ENCODE measurements at places on chromosomes 6 and 20.

- no peak for DNase-seq
Measured at GRCh38 chr20:55273149-55273548, 732.2 kb downstream of the CBLN4 start.

DNA sequence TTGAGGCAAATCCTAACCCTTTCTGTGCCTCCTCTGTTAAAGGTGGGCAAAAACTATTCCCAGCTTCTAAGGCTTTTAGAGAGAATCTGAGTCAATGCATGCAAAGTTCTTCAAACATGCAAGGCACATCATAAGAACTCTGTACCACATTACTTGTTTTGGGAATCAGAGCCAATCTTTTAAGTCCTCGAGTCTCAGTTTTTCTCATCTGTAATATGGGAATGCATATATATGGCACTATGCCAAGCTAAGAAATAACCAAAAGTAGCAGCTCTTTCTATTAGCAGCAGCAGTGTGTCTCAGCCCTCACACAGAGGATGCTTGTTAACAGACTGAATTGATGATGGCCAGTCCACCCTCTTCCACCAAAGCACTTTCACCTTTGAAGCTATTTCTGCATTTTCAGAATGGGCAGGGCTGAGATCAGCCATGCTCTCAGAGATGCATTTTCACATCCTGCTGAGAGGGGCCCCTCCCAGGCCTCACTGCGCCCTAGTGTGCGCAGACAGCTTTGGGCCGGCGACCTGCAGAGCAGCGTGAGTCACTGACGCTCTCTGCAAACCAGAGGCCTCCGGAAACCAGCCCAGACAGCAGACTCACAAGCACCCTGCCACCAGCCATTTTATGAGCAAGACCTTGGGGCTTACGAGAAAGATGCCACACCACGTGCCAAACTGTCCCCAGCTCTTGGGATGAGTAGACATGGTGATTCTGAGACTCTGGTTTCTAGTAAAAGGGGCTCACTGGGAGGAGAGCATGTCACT is 138.0 kb downstream of the NFATC2 start:
- DNase-seq, result peak; percentile 90

GRCh38 chr6:145068577-145068976 is 666.7 kb downstream of the EPM2A start:
- DNase-seq, result no peak

GRCh38 chr6:1412901-1413300 is 23.5 kb downstream of the FOXF2 start:
- DNase-seq, result no peak

GRCh38 chr6:31363811-31364210 is 6.8 kb upstream of the HLA-B start:
- DNase-seq, result no peak

DNA sequence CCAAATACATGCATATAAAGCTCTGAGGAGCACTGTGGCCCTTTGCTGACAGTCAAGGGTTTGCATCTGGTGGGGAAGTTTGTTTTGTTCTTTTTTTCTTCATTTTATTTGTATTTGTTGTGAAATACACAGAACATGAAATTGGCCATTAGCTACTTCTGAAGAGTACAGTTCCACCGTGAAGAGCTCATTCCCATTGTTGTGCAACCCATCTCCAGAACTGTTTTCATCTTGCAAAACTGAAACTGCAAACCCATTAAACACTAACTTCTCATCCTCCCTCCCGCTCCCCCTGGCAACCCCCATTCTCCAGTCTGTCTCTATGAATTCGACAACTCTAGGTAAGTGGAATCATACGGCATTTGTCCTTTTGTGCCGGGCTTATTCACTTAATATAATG is 231.3 kb downstream of the TFAP2C start:
- DNase-seq, result no peak

- DNase-seq, result no peak
Measured at GRCh38 chr6:157124485-157125254, 198.6 kb downstream of the TMEM242 start.

GRCh38 chr6:126076992-126077664 is 90.8 kb downstream of the TRMT11 start:
- DNase-seq, result no peak

- DNase-seq, result no peak
Measured at GRCh38 chr6:165597821-165598220, 65.2 kb downstream of the PDE10A start.

DNA sequence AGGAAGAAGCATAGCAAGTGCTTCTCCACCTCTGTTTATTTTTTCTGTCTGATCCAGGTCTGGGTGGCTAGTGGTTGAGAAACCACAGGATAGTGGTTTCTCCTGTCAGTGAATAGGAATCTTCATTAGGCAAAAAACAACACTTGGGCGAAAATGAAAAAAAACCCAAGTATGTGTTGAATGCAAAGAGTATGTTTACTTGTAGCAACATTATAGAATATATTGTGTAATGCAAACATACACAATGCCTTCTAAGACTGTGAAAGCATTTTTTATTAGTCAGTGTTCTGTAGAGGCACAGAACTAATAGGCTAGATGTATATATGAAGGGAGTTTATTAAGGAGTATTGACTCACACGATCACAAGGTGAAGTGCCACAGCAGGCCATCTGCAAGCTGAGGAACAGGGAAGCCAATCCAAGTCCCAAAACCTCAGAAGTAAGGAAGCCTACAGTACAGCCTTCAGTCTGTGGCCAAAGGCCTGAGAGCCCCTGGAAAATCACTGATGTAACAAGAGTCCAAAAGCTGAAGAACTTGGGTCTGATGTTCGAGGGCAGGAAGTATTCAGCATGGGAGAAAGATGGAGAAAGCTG is 111.1 kb downstream of the UST start:
- DNase-seq, result no peak

DNA sequence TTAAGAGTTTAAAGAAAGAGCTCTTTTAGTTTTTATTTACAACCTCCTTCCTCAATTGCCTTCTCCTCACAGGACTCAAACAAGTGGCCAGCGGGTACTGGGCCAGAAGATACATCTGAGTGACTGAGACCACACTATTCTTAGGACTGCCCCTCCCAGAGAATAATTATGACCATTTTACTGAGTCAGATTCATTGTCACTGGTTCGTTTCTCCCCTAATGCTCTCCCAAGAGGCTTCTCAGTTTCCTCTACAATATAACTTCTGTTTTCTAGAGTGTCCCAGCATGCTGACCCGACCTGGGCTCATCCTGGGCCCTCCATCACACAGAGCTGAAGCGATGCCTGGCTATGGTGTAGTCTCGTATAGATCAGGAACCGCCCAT is 279.9 kb downstream of the CD83 start:
- no peak for DNase-seq

DNA sequence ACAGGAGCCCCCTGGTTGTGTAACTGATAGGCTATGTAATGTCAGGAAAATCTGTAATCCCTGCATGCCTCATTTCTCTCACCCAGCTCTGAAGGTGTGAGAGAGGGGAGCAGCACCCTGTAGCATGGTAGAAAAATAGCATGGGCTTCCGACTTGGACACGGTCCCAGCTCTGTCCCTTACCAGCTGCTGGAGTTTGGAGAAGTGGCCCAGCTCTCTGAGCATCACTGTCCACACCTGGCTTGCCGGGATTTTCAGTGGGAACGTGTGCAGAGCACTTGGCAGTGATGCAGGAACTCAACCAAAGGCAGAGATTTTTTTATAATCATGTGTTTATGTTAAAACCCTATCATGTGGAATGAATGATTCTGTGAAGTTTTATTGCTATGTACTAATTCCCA is 34.6 kb downstream of the STK35 start:
- DNase-seq, result no peak

DNA sequence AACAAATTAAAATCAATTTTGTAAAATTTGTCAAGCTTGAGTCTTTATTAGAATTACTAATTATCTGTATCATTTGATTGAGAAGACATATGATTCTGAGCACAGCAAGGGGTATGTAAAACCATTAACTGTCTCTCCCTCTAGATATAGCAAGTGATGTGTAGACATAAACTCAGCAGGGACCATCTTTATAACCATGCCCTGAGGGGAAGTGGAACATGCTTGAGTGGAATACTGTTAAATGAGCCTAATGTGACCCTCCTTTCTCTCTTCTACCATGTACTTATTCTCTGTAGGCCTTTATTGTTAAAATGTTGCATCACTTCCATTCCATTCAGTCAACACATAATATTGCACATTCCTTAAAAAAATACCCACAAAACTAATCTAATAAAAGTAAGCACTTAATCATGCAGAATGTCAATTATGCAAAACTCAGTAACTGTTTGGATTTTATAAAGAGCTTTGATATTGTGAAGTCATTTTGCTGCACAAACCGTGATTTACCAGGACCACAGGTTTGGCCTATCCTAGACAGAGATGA is 896.6 kb upstream of the MANEA start:
- no peak for DNase-seq

GRCh38 chr20:24653306-24653705 is 183.9 kb downstream of the SYNDIG1 start:
- no peak for DNase-seq

DNA sequence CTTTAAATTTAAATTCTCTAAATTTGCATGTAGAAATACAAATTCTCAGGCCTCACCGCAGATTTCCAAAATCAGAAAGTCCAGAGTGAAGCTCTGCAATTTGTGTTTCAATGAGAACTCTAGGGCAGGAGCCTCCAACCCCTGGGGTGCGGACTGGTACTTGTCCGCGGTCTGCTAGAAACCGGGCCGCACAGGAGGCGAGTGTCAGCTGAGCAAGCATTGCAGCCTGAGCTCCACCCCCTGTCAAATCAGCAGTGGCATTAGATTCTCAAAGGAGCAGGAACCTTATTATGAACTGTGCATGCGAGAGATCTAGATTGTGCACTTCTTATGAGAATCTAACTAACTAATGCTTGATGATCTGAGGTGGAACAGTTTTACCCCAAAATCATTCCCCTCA is 203.0 kb upstream of the PCSK2 start:
- no peak for DNase-seq

DNA sequence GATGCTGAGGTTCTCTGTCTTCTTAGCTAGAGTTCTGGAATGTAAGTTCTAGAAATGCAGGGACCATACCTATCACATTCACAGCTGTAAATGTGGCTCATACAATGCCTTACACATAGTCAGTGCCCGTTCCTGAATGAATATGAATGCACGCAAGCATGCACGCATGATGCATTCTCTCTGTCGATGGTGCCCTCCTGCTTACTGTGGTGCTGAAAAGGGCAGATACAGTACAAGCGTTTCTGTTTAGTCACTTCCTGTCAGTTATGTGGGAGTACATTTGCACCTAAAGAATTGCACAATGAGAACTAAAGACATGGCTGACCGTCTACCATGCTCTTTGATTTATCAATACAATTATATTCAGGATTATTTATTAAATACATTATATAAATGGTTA is 152.2 kb upstream of the SOX4 start:
- peak; percentile 5 for DNase-seq

GRCh38 chr6:71534921-71535320 is 246.3 kb downstream of the OGFRL1 start:
- DNase-seq, result no peak

DNA sequence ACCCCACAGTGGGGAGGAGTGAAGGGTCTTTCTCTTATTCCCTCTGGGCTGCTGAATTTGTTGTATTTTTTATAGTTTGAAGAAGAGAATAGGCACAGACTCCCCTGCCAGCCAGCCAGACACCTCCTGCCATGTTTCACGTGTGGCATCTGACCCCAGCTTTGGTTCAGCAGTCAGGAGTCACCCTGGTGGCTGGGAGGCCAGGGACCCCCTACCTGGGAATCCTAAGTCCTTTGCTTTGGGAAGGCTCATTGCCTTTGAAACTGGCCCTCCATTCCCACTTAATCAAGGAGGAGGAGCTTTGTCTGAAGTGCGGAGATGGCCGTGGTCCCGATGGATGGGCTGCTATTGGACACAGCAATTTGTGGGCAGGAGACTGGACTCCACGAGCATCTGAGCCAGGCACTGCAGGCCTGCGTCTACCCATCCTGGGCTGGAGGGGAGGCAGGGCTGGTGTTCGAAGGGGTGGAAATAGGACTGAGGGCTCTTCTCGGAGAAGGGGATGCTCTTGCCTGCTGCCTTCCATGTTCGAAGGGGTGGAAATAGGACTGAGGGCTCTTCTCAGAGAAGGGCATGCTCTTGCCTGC is 196.1 kb downstream of the DLL1 start:
- DNase-seq, result no peak

DNA sequence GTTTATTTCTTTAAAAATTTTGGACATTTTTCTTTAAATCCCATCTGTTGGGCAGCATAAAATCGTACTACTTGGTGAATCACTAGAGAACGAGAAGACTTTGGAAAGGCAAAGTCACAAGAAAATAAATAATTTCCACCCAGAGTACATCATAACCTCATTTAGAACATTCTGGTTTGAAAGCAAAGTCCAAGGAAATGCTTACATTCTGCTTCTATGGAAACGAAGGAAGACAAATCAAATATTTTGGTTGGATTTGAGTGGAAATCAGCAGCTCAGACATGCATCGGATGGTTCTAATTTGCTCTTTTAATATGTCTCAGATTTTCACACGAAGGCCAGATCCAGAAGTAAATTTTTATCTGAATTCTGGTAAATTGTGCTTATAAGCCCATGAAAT is 60.7 kb upstream of the LTV1 start:
- no peak for DNase-seq

DNA sequence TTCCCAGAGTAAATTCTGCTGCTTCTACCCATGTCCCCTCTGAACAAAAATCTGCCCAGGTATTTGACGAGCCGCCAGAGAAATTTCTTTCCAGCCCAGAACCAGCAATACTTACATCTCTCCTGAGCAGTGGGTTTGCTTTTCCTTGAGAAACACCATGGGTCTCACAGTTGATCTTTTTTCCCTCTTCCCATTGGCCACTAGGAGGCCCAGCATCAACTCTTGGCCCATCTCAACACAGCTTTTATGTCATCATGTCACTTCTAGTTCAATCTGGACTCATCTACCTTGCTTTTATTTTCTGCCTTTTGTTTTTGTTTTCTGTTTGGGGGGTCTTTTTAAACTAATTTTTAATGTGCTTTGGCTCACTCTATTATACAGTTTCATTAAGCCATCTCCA is 18.8 kb downstream of the MAFB start:
- DNase-seq, result no peak

DNA sequence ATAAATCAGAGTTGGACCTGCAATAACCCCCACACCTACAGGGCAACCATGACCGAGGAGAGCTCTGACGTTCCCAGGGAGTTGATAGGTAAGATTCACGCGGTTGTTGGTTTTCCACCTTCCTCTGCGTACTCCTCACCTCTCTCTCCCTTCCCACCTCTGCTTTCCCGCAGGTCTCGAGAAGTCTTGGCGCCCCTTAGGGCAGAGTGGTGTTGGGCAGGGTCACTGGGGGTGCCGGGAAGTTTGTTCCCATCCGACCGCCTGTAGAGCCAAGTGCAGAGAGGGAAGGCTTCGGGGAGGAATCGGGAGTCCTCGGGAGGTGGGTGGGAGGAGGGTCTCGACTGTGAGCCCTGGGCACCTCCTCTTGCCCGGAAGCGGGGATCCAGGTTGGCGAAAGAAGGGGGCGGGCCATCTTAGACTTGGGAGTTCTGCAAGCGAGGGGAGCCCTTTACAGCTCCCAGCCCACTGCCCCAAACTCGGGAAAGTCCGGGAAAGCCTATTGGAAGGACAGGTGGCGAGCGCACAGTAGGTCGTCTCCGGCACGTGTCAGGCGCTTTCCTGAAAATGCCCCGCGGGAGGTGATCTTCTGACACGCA is 672 bp downstream of the CARMIL1 start:
- peak; percentile 26 for DNase-seq

All from activated CD4-positive, alpha-beta T cell treated with anti-CD3 and anti-CD28 coated beads for 48 hours (primary cell).